ENCODE measurements at places on chromosomes 3 and 15. TPM values are rescaled to one million over a fixed set of nuclear protein-coding genes. Genes with fewer than 3 reads are reported as not detected.

Gene CA12
- 0.89 TPM for polyA plus RNA-seq

Gene PLCH1
- polyA plus RNA-seq: 0.37 TPM

Gene ZIC1
- not detected for polyA plus RNA-seq

Gene ALPK3
- 1.0 TPM for polyA plus RNA-seq

Gene NANOGP8
- polyA plus RNA-seq: not detected

Gene NRG4
- polyA plus RNA-seq: 1.2 TPM

Gene FAM107A
- not detected for polyA plus RNA-seq

Gene SLCO2A1
- polyA plus RNA-seq: 1.0 TPM

Gene RAB27A
- polyA plus RNA-seq: 118 TPM

Gene SUSD5
- not detected for polyA plus RNA-seq

Gene RBMS3
- polyA plus RNA-seq: not detected

Gene PIK3CA
- polyA plus RNA-seq: 7.7 TPM

Gene KBTBD13
- 0.12 TPM for polyA plus RNA-seq

Gene CPNE9
- 0.34 TPM for polyA plus RNA-seq

Gene MUC20
- polyA plus RNA-seq: 0.23 TPM

Gene MST1R
- polyA plus RNA-seq: 5.3 TPM

Gene CNBP
- polyA plus RNA-seq: 421 TPM

Gene IL12A
- not detected for polyA plus RNA-seq

Gene RTP3
- polyA plus RNA-seq: not detected

Gene WNT5A
- polyA plus RNA-seq: not detected

Gene LRRC34
- polyA plus RNA-seq: not detected

Gene USP13
- polyA plus RNA-seq: 0.74 TPM
